ENCODE measurements at places on chromosomes 7 and 10.

- no peak for DNase-seq
These were observed 149.8 kb upstream of the PRKCQ start for GRCh38 chr10:6729861-6730344.

- DNase-seq: peak; percentile 66
These were observed 33.5 kb upstream of the TARP start for GRCh38 chr7:38306914-38307313.

- no peak for DNase-seq
These were observed 256.9 kb upstream of the AKR1E2 start for GRCh38 chr10:4569151-4569550.

GRCh38 chr7:28976022-28976421 is 17.9 kb upstream of the TRIL start:
- DNase-seq: no peak

DNA sequence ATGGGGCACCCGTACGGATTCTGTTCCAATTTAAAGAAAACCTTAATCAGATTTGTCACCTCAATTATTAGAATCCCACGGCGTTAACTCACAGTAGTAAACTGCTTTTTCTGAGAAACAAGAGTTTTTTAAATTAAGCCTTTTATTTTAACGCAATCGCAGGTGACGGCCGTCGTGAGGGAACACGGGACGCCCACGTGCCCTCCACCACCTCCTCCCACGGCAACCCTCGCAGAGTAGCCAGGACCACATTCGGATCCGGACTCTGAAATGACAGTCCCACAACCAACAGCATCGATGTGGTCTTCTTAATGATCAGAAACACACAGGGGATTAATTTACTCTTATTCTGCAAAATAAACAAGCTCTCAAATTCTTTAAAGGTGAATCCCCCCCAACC is 22.0 kb upstream of the GPR146 start:
- DNase-seq: no peak

DNA sequence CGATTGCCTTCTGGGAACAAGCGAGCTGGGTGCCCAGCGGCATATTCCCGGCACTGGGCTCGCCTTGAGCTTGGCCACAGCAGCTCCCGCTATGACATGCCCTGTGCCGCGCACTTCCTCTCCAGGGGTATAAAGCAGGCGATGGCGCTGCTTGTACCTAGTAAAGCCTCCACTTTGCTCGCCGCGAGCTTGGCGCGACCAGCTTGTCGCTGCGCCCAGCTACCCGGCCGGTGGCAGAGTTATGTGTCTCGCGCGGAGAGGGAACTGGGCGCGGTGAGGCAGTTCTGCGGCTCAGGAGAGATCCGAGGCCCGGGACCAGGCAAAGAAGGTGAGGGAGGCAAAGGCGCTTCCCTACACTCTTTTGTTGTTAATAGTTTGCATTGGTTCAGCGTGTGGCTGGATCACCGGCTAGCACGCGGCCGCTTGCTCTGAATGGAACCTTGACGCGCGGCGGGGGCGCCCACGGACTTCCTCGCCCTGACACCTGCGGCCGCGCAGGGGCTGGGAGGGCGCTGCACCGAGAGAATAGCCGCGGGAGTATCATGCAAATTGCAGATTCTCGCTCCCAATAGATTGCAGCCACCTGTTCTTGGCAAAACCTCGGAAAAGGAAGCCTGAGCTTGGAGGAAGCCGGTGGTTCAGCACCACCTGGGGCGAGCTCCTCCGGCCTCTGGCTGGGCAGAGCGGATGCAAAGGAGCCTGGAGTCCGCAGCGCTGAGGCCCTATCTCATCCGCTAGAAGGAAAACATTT is 3.0 kb upstream of the BUB3 start:
- no peak for DNase-seq

- DNase-seq: no peak
These were observed 46.4 kb downstream of the CREB5 start for GRCh38 chr7:28458732-28459131.

GRCh38 chr10:31921031-31921430 is 7.6 kb downstream of the ARHGAP12 start:
- no peak for DNase-seq

DNA sequence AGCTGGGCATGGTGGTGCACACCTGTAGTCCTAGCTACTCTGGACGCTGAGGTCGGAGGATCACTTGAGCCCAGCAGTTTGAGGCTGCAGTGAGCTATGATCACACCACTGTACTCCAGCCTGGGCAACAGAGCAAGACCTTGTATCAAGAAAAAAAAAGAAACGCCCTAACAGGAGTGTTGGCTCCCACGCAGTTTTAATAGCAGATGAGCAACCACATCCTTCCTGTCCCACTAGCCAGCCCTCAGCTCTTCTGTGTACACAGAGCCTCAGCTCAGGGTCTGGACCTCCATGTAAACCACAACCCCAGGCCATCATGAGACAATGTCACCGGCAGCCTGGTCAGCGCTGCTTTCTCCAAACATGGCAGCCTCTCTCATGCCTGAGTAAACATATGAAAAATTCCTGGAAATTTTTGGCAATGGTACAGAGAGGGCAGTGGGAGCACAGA is 108.2 kb downstream of the PIP4K2A start:
- DNase-seq: peak; percentile 76

DNA sequence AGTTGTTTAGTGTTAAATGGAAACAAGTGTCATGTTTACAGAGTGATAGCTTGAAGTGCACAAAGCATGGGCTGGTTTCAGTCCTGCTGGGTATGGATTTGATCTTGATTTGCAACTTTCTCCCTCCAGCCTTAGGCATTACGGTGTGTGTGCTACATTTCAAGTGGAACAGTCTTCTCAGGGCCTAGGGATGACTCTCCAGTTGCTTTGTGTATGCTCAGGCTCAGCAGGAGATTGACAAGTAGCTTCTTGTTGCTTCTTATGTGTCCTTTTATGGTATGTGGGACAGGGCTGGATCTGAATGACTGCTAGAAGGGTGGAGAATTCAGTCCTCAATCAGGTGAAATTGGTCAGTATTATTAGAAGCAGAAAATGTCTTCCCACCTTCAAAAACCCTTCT is 51.3 kb upstream of the PLEKHA1 start:
- no peak for DNase-seq

GRCh38 chr10:12269056-12269455 is 73.1 kb downstream of the CDC123 start:
- DNase-seq: no peak

DNA sequence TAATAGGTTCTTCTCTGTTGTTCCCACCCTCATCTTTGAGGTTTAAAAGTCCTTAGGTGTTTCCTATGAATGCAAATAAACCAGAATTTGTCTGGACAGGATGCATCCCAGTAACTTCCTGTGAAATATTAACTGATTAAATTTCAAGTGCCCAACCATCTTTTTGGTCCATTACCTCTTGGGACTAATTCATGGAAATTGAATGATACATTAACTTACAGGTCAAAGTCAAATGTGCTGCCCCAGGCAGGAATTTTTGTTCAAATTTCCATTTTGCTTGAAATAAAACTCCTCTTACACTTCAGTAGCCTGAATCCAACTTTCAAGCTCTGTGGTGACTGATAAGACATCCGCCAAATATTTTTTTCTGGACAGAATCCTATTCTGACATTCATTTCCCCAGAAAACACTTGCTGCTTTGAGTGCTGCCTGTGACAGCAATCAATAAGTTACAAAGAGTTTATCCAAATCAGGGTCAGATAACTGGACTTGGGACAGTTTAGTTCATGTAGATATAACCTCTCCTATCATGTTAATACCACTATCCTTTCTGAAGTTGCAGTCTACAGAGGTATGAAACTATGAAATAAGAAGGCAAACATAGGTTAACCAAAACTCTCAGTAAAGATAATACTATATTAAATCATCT is 383.5 kb downstream of the POM121L12 start:
- DNase-seq: no peak

GRCh38 chr7:117874191-117874700 is 1.0 kb upstream of the CTTNBP2 start:
- no peak for DNase-seq

GRCh38 chr7:31493714-31494181 is 20.1 kb upstream of the ITPRID1 start:
- no peak for DNase-seq

DNA sequence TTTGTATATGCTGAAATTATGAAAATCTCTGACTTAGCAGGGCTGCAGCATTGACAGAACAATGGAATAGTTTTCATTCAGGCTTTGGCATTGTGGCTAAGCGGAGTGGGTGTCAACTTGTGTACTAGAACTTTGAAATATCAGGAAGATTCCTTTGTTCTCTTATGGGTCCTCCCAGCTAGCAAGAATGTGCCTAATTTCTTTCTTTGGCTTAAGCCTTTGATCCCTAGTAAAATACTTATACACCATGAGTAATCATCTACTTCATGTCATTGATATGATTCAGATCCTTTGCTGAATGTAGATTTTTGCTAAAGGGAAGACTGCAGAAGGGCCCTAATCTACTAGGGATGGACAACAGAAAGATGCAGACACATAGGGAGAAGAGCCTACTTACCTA is 6.2 kb downstream of the AVL9 start:
- DNase-seq: no peak

- no peak for DNase-seq
These were observed 144.2 kb upstream of the STEAP4 start for GRCh38 chr7:88450874-88451273.

DNA sequence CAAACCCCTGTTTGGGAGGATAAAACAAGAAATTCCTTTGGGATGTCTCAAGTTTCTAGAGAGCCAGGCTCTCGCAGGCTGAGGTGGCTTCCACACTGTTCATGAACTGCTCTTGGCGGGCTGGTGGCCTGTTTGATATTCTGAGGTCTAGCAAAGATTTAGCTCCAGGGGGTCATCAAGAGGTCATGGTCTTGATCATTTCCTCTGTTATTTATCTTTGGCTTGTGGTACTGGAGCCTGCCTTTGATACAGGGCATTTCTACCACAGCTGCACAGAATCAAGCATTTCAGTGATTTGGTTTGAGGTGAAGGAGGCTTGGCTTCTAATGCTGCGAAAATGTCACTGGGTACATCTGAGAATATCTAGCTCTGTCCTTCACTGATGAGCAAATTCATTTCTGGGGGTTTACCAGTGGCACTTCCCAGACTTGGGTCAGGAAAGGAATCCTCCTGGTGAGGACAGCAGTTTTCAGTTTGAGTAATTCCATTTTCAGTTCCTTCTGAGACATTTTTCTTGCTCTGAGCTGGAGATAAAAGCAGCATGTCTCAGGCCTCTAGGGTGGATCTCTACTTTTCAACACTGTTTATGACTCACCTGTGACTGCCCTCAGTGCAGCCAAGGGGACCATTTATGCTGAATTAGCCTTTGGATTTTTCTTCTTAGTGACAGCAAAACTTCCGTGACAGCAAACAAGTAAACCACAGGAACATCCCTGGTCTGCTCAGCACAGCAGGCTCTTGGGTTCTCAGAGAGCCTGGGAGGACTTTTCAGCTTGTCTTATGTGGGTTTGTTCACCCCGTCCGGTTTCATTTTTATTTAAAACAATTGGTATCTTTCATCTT is 312.0 kb downstream of the RNLS start:
- peak; percentile 41 for DNase-seq

Measured in CD4-positive, alpha-beta T cell treated with Interleukin-15 for 1 hour (primary cell).